Caco-2 (cell line): ENCODE measurements at places on chromosomes 13 and 19. TPM values are rescaled to one million over a fixed set of nuclear protein-coding genes. Genes with fewer than 3 reads are reported as not detected.
A peak's percentile ranks its signal among the peaks of the same experiment; 100 is the strongest.

Gene ZNF382
- 0.12 and 0.50 TPM in 2 replicates for total RNA-seq

Gene GPR183
- total RNA-seq = not detected in 2 replicates

Gene HAUS8
- 24.4 and 30.6 TPM in 2 replicates for total RNA-seq

- DNase-seq = peak; percentile 93
These were observed 2.0 kb downstream of the ETV2 start for GRCh38 chr19:35643255-35644205.

GRCh38 chr13:112260108-112261055 is 115.8 kb upstream of the SPACA7 start:
- no peak for DNase-seq
